ENCODE measurements at places on chromosomes 12 and 14.

- peak; percentile 23 for DNase-seq
- peak overlapping the region; percentile 39 for H3K4me3 ChIP-seq
- H3K27ac ChIP-seq: peak overlapping the region; percentile 87
- peaks cover 53% of the 10 kb centered on the region for H3K4me1 ChIP-seq
- H3K36me3 ChIP-seq: peaks cover 25% of the 10 kb centered on the region
Observed at GRCh38 chr12:54286042-54287030, 5.8 kb downstream of the HNRNPA1 start.

- DNase-seq: peak; percentile 33
- no peaks in the 10 kb centered on the region for H3K36me3 ChIP-seq
- H3K27me3 ChIP-seq: peaks cover 10% of the 10 kb centered on the region
Observed at GRCh38 chr14:103372552-103373304, 12.5 kb upstream of the MARK3 start.

- no peaks in the 10 kb centered on the region for H3K27me3 ChIP-seq
- H3K4me3 ChIP-seq: no peak overlapping the region
Observed at GRCh38 chr12:132270969-132271754, 58.2 kb downstream of the GALNT9 start.

DNA sequence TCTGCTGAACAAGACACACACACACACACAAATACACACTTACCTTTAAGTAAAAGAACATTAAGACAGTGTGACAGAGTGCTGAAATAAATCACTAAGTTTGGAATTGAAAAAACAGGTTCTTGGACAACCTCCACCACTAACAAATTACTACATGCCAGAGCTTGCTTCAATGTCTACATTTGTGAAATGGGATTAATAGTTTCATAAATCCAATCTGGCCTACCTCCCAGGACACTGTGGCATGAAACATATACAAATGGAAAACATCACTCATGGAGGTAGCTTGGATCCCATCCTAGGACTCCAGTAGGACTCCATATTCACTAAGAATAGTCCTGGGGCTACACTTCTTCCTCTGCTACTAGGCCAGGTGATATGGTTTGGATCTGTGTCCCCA, 8.2 kb upstream of the CCDC60 start:
- DNase-seq: no peak
- H3K27me3 ChIP-seq: no peaks in the 10 kb centered on the region
- H3K36me3 ChIP-seq: no peaks in the 10 kb centered on the region
- no peaks in the 10 kb centered on the region for H3K4me1 ChIP-seq
- no peak overlapping the region for H3K4me3 ChIP-seq
- H3K27ac ChIP-seq: no peak overlapping the region

DNA sequence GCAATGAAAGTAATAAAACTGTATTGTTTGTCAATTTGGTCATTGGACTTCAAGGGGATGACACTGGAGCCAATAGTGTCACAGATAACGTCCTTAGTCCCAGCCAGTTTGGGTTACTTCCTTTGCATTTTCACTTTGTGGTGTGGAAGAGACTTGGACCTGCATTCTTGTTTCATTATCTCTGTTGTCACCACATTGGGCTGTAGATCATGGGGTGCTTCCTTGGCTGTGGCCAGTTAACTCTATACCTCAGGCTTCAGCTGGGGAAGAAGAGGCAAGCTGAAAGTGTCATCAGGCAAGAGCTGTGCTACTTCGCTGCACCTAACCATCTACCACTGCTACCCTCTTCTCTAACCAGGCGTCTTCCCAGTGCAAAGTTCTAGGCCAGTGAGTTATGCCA, 15.1 kb upstream of the CISTR start:
- H3K4me3 ChIP-seq: no peak overlapping the region
- H3K4me1 ChIP-seq: no peaks in the 10 kb centered on the region
- peaks cover 76% of the 10 kb centered on the region for H3K27me3 ChIP-seq
- no peaks in the 10 kb centered on the region for H3K36me3 ChIP-seq
